ENCODE measurements at places on chromosomes 1 and 21.

DNA sequence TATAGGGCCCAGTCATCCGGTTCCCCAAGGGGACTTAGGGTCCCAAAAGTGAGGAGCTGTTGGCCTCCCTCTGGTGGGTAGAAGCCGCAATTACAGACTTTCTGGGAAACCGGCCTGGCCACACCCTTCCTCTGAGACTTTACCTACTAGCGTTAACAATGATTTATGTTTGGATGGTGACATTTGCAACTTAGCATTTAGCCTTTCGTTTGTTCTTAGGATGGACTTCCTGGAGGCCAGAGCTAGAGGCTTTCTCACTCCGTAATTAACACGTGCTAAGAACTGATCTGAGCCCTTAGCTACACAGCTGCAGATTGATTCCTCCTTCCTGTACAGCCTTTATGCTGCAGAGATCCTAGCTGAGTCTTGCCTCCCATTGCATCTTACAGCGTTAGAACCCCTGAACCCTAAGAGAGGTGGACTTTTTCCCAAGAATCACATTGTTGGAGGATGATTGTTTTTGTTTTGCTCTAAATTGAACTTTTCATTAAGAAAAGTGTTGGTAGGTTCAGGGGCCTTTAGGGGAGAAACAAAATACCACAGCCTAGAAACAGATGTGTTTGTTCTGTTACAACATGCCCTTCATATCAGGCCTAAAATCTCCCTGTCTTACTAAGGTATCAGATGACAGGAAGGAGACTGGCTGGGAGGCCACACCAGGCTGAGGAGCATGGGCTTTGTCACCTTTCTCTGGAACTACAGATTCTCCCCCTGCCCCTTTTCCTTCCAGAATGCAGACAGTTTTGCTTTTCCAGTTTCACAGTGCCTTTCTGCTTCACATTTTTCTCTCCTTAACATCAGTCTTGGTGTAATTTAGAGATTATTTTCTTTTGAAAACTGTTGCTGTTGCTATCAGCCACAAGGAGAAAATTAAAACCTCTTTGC lies 1.9 kb downstream of the S100A11 start:
- no peak for DNase-seq

DNA sequence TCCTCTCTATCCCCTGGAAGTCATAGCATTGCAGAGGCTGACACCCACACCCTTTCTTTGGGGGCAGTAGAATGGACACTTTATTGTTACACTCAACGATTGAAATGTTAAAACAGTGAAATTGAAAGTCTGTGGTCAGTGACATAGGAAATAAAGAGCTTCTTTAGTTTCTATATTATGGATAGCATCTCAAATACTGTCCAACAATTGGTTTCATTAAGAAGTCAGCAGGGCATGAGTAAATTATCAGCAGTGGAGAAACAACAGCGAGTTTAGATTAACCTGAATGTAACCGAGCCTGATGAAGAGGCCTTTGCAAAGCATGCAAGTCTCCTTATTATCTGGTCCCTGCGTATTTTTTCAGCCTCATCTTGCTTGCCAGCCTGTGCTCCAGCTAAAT lies 350.7 kb downstream of the NTNG1 start:
- DNase-seq: no peak

GRCh38 chr1:39485046-39485803 lies 6.2 kb upstream of the BMP8A start:
- DNase-seq: peak; percentile 10

- no peak for DNase-seq
Observed at GRCh38 chr21:26528882-26529281, 44.2 kb downstream of the CYYR1 start.

- DNase-seq: no peak
Observed at GRCh38 chr1:40140211-40140973, 20.8 kb upstream of the RLF start.
